ENCODE measurements at places on chromosomes 5 and 9.
A peak's percentile ranks its signal among the peaks of the same experiment; 100 is the strongest.

DNA sequence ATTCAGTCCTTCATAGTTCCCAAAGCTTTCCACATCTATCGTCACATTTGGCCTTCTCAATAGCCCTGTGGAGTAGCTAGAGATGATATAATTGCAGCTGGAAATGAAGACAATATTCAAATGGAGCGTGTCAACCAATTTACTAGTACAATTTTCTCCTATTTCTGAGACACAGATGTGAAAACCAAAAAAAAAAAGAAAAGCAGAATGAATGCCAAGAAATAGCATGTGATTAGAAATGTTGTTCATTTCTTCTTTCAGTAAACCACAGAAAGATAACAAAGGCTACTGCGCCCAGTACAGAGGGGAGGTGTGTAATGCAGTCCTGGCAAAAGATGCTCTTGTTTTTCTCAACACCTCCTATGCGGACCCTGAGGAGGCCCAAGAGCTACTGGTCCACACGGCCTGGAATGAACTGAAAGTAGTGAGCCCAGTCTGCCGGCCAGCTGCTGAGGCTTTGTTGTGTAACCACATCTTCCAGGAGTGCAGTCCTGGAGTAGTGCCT lies 99.0 kb downstream of the MUSK start:
- DNase-seq, result no peak

GRCh38 chr9:129506892-129507291 lies 114.0 kb downstream of the C9orf50 start:
- DNase-seq, result no peak

- DNase-seq, result no peak
Observed at GRCh38 chr9:135929656-135930445, 22.5 kb upstream of the CAMSAP1 start.

GRCh38 chr5:176659860-176660461 lies 12.7 kb downstream of the TSPAN17 start:
- DNase-seq, result no peak

- no peak for DNase-seq
Observed at GRCh38 chr5:168047043-168047668, 244.3 kb upstream of the WWC1 start.

DNA sequence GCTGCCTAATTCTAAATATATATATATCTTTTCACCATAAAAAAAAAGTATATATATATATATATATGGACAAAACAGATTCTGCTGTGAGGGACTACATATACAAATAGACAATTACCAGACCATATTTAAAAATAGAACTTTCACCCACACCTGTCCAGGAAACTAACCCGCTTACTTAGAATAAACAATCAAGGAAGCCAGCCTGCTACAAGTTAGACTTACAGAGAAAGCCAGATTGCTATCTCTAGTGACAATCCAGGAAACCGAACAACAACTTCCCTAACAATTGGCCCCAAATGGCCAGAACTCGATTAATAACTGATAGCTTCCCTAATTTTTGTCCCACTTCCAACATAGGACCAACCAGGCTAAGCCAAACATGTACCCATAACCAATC lies 5.9 kb downstream of the GLDC start:
- DNase-seq, result no peak

DNA sequence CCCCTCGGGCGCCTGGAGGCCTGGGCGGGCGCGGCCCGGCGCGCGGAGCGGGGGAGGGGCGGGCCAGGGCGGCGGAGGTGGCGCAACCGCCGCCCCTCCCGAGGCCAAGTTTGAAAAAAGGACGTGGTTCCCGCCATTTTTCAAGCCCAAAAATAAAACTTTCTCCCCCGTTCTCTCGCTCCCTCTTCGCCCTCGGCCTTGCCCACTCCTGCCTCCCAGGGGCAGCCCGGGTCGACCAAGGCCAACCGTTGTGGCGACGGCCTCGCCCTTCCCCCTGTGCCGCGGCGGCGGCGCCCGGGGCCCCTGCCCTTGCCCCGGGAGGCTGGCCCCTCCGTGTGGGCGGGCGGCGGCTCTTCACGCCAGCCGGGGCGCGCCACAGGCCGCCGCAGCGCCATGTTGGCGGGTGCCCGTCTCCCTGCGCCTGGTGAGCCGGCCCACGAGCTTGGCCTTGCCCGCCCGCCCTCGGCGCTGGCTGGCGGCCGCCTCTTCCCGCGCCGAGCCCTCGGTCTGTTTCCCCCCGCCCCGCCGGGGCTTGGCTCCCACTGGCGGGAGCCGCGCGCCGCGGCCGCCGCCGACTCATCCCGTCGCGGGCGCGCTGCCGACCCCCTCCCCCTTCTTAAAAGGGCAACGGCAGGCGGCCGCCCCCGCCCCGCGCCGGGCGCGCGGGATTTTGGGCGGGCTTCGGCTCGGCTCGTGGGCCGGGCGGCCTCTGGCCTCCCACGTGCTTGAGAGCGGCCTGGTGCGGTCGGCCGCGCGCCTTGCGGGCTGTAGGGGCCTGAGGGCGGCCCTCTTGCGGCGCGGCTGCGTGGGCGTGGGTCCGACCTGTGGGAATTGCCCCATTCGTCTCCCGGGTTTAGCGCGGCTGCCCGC lies 1.3 kb downstream of the ANP32B start:
- peak; percentile 63 for DNase-seq

GRCh38 chr5:62780888-62781287 lies 202.3 kb downstream of the LRRC70 start:
- DNase-seq, result no peak

- no peak for DNase-seq
Observed at GRCh38 chr5:94746731-94747124, 128.3 kb downstream of the SLF1 start.

DNA sequence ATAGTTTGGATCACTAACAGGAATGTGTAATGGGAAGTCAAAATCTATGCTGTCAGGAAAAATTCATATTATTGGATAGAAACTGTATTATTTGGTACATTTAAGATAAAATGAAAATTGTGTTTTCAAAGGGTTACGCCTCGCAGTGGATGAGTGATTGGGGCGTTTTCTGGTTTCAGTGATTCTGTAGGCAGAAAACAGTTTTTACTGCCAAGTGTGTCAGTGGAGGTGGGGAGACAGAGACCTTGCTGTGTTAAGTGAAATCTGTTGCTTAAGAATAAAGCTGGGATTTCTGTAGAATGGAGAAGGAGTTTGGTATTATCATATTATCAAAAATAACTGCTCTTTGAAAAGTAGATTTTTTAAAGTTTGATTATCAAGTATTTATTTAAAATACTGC lies 69.7 kb downstream of the GHR start:
- no peak for DNase-seq

GRCh38 chr5:10524376-10525123 lies 39.3 kb upstream of the ANKRD33B start:
- peak; percentile 38 for DNase-seq

GRCh38 chr9:76424491-76424890 lies 30.3 kb upstream of the RFK start:
- DNase-seq, result no peak

- peak; percentile 84 for DNase-seq
Observed at GRCh38 chr9:81737871-81738507, 48.6 kb upstream of the TLE1 start.

DNA sequence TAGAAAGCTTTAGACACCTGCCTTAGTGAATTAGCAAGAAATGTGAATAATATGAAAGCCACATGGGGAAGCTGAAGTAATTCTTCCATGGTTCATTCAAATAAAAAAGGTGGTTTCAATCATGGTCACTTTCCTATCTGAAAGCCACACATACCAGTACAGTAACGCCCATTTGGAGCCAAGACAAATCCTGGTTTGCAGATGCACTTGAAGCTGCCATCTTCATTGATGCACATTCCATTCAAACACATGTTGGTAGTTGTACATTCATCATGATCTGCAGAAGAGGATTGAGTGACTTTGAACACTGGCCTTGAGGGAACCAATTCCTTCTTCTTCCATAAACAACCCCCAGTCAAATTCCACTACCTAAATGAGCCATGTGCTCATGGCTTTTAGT lies 161.5 kb downstream of the FBN2 start:
- DNase-seq, result no peak

- no peak for DNase-seq
Observed at GRCh38 chr5:167348251-167348926, 943.1 kb upstream of the WWC1 start.
